ENCODE measurements at places on chromosomes 6 and 20.

DNA sequence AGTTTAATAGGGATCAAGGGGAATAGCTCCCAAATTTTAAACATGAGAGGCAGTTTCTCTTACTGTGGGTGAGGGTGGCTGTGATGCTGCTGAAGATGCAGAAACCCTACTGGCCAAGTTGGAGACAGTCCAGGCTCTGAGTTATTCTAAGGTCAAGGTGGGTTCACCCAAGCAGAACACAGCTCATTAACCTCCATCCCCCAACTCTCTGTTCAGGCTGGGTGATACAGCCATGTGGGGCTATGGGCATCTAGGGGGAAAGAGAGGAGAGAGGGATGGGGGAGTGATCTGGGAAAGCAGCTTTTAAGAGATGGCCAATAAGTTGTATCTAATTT, 18.9 kb upstream of the TRAM2 start:
- no peak for DNase-seq

DNA sequence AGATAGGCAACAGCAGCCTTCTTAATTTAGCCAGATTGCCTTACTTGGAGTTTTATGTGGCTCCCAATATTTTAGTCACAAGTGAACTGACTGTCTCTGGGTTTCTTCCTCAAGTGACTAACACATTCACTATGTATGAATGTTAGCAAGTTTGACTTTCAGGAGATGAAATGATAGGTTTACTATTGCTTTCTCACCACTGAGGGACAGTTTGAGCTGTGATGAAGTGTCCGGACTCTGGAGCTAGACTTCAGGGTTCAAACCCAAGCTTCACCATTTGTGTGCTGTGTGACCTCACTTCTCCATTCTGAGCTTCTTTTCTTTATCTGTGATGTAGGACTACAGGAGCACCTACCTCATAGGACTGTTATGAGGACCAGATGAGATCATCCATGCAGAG, 8.2 kb downstream of the DHX35 start:
- DNase-seq: no peak

DNA sequence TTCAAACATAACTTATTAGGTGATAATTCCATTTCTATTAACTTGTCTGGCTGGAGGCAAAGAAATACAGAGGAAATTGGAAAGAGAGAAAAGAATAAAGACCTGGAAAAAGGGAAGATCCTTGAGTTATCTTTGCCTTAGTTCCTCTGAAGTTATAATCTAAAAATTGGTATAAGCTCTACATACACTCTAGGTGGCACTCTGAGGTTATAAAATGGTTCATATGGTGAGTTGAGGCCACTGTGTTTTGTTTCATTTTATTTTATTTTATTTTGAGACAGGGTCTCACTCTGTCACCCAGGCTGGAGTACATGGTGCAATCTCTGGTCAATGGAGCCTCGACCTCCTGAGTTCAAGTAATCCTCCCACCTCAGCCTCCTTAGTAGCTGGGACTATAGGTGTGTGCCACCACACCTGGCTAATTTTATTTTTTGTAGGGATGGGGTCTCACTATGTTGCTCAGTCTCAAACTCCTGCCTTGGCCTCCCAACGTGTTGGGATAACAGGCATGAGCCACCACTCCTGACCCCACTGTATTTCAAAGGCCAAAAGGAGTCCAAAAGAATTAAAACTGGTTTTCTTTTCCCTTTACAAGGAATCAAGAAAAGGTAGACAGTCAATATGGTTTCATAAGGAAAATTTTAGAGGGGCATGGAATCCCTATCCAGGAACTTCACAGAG, 19.4 kb downstream of the GPX6 start:
- DNase-seq: no peak

DNA sequence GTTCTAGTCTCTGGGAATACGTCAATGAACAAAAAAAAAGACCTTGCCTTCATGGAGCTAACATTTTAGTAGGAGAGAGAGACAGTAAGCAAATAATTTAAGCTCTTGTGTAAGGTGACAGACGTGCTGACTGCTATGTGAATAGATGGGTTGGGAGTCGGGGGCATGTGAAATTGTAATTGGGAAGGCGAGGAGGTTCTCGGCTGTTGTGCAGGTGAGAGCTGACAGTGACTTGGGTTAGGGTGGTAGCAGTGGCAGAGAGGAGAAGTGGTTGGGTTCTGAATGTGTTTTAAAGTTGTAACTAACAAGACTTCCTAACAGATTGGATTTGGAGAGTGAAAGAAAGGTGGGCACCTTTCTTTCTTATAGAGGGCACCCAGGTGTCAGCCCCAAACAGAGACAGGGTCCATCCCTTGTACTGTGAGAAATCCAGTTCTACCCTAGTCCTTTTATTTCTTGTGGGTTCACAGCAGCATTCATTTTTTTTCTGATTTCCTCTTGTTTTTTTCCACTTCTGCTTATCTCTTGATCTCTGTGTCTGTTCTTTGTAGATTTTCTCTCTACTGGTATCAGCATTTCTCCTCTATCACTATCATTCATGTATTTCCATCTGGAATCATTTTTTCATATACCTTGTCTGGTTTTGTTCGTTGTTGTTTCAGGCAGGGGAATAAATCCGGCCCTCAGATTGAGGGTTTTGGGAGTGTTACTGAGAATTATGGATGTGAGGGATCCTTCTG, 15.4 kb upstream of the MYLK2 start:
- no peak for DNase-seq

DNA sequence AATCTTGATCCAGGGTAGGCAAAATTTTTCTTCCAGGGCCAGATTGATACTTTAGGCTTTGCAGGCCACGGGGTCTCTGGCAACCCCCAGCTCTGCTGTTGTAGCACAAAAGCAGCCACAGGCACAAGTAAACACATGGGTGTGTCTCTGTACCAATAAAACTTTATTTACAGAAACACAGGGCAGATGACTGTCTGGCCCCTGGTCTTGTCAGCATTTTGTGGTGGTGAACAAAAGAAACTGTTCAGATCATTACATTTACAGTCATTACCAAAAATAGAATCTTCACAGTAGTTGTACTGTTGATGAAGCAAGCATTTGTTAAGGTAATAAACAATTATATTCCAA, 45.0 kb upstream of the KIF25 start:
- DNase-seq: no peak

DNA sequence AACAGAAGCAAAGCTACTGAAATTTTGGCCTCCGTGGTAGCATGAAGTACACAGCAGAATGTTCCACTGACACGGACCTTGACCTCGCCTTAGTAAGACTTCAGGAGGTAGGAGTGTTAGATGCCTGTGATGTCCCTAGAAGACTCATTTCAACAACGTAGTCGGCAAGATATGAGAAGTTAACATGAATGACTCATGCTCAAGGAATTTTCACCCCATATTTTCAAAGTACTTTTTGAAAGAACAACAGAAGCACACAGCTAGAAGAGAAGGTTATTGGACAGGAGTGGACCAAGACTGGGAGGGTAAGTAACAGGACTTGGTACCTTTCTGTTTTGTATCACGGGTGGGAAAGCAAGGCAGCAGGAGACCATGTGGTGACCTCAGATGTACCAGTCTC, 78.0 kb downstream of the DZANK1 start:
- no peak for DNase-seq

DNA sequence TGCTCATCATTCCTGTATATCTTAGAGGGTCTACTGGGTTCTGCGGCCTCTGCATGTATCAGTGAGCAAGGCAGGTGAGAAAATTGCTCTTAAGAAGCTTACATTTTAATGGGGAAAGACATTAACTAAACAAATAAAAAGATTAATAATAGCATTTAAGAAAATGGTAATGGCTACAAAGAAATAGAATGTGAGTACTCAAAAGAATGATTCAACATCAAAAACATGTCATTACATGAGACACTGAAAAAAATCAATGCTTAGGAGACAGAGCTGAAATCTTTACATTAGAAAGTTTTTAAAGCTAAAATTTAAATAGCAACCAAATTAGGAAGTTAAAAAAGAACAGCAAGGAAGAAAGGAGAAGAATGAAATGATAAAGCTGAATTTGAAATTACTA, 146.9 kb upstream of the PHACTR1 start:
- DNase-seq: no peak

GRCh38 chr20:921068-921467, 4.9 kb upstream of the ANGPT4 start:
- no peak for DNase-seq

- DNase-seq: no peak
These were observed 1.2 kb downstream of the SNTA1 start for GRCh38 chr20:33442136-33443005.

DNA sequence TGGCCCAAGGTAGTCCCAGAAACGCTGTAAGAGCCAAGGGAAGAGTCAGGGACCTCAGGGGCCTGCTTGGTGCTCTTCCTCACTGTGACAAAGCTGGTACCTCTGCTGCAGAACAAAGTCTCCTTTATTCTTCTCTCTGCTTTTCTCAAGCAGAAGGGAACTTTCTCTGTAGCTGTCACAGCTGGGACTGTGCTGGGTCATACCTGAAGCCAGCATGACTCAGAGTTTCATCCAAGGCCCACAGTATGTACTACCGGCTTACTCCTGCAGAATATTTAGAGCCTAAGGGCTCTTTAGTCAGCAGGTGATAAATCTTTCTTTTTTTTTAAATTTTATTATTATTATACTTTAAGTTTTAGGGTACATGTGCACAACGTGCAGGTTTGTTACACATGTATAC, 183.2 kb downstream of the TINAG start:
- DNase-seq: no peak

DNA sequence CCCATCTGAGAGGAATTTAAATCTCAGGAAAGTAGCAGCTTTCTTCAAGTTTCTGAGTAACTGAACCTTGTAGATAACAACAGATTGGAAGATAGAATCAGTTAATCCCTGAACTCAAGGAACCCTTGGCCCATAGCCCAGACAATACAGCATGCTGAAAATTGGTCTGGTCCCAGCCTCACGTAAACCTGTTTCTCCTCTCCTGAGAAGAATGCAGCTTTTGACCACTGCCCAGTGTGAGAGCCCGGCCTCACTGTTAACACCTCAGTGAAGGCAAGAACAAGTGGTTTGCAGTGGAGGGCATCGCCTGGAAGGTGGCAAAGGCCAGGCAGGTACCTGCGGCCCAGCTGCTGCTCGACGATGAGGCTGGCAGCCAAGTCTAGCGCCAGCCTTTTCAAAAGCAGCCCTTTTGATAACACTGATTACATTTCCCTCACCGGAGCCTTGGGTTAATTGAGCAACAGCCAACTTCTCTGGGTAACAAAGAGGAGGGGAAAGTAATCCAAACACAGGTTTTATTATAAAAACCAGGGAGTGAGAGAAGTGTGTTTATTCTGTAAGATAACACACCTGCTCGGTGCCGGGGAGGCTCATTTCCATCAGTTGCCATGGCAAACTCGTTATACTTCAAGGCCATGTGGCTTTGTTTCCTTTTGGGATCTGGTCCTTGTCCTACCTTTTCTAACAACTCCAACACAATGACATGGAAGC, 54.0 kb downstream of the TRAF3IP2 start:
- DNase-seq: no peak

GRCh38 chr6:92757925-92758324, 661.4 kb downstream of the EPHA7 start:
- DNase-seq: no peak

GRCh38 chr6:38307740-38308139, 332.0 kb downstream of the BTBD9 start:
- DNase-seq: no peak

- DNase-seq: no peak
These were observed 10.1 kb upstream of the HAO1 start for GRCh38 chr20:7950387-7950786.

GRCh38 chr6:145865595-145865994, 51.0 kb upstream of the FBXO30 start:
- DNase-seq: no peak

- no peak for DNase-seq
These were observed 36.8 kb downstream of the ZMYND8 start for GRCh38 chr20:47319517-47320252.

DNA sequence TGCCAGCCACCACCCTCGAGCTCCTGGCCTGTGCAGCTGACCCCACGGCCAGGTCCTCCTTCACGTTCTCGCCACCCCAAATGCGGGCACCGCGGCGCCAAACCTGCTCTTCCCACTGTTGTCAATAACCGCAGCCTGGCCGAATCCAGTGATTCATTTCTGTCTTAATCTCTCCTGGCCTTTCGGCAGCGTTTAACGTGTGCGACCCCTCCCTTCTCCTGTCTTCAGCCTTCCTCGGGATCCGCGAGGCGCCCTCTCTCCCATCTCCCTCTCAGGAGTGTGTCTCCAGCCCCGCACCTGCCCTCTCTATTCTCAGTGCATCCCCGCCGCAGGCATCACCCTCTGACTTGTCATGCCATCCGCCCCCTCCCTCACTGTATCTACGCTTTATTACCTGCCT, 91.4 kb downstream of the THBS2 start:
- DNase-seq: no peak

DNA sequence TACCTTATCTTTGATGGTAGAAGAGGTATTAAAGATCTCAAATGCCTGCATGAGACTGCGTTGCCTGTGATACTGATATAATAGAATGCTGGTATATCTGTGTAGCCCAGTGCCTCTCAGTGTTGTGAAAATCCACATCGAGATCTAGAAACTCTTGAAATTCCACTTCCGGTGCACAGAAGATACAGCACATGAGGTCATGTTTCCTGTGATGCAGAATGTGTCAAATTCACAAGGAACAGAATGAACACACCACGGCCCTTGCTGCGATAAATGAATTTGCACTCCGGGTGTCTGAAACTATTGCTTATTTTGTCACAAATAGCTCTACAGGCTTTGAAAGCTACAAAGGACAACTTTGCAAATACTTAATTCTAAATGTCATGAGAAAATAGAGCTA, 687.9 kb upstream of the AGPAT4 start:
- no peak for DNase-seq

DNA sequence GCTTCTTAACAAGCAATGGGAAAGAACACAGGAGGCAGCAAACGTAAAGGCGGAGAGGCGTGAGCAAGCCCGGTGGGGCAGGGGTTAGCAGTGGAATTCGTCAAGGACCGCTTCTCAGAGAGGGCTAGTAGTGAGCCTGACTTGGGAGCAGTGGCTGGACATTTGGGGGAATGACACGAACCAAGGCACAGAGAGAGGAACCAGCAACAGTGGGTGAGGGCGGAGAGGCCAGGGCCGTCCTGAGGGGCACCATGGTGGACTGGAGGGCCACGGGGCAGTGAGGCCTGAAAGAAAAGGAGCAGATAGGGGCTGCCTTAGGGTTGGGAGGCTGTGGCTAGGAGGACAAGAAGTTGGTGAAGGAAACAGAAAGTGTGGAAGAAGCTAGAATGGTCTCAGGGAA, 12.1 kb upstream of the ARID1B start:
- DNase-seq: no peak

- no peak for DNase-seq
These were observed 12.7 kb downstream of the DYNLRB1 start for GRCh38 chr20:34528921-34529297.

GRCh38 chr6:108744244-108744972, 103.8 kb upstream of the ARMC2 start:
- no peak for DNase-seq

DNA sequence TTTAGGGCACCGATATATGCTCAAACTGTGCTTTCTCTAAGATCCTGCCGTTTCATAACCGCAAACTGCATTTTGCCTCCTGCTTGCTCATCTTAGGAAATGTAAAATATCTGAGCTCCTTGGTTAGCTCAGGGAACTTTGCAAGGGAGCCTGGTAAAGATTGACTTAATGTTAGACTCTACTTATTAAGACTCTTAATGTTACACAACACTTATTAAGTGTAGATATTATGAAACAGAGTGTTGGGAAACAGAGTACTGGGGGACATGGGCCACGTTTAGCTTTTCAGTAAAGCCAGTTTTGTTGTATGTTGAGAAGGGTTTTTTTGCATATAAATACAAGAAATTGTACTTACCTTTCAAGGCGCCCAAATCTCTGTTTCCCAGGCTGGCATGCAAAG, 1.9 kb downstream of the LTV1 start:
- DNase-seq: no peak

All from stimulated activated CD4-positive, alpha-beta T cell treated with anti-CD3 and anti-CD28 coated beads, Interleukin-15, amount 100 ng/mL, for 48 hours (primary cell).